ENCODE measurements at places on chromosomes 16 and 17.

DNA sequence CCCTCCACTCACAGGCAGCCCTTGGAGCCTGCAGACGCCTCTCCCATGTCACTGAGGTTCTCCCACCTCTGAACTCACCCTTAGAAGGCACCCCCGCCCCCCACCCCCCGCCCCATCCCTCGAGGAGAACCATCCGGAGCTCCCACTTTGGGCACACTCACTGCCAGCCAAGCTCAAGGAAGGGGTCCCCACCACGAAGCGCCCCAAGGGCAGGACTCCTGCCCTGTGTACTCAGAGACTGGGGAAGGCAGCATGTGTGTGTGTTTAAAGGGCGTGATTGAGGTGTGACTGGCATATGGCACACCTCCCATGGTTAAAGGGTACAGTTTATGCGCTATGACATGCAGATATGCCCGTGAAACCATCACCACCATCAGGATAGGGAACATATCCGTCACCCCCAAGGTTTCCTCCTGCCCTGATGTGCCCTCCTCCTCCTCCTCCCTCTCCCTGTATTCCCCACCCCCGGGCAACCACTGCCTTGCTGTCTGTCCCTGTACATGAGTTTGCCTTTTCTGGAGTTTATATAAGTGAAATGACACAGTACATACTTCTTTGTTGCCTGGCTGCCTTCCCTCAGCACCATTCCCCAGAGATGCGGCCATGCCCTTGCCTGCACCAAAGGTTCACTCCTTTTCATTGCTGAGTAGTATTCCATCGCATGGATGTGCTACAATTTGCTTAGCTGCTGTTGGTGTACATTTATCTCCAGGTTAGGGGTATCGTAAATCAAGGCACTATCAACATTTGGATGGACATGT is 14.0 kb upstream of the RBFOX3 start:
- DNase-seq, result no peak

- no peak for DNase-seq
Measured at GRCh38 chr16:67704110-67704509, 15.0 kb downstream of the GFOD2 start.

DNA sequence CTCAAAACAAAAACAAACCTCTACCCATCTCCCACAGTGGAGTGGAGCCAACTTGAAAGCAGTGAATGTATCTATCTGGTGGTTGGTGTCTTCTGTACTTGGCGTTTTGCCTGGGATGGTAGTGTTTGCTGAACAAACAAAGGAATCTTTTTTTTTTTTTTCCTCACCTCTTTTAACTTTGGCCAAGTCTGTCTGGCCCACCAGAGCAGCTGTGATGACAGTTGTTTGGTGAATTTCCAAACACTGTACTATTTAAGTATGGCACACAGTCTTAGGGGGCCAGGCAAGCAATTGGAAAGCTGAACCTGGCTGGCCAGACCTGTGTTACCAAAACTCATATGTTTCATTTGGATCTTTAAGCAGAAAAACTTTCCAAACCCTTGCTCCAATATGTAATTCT is 101.8 kb upstream of the CDH13 start:
- no peak for DNase-seq

DNA sequence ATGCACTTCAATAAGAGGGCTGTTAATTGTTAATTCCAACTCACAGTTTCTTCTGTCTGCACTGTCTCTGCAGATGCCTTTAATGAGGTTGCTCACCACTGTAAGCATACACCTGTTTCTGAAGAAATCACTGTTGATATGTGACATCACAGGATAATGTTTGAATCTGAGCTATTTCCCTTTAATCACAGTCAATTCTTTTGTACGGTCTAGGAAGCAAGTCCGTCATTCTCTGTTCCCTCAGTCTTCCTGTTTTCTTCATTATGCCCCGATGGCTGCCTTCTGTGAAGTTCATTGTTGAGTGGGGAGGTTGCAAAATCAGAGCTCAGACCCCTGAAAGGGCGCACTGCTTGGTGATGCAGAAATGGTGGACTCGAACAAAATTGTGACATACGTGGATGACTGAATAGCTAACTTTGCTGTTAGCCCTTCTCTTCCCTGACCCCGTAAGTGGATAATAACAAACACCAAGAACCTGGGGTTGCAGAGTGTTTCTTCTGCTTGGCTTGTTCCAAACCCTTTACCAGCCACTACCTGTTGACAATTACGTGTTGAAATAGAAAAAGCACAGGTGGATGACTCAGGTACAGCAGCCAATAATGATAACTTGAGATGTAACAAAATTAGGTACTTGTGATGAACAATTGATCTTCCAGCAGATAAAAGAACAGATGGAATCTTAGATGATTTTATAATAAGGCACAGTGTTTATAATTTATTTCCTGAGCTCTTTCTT is 71.9 kb upstream of the AXIN2 start:
- no peak for DNase-seq

DNA sequence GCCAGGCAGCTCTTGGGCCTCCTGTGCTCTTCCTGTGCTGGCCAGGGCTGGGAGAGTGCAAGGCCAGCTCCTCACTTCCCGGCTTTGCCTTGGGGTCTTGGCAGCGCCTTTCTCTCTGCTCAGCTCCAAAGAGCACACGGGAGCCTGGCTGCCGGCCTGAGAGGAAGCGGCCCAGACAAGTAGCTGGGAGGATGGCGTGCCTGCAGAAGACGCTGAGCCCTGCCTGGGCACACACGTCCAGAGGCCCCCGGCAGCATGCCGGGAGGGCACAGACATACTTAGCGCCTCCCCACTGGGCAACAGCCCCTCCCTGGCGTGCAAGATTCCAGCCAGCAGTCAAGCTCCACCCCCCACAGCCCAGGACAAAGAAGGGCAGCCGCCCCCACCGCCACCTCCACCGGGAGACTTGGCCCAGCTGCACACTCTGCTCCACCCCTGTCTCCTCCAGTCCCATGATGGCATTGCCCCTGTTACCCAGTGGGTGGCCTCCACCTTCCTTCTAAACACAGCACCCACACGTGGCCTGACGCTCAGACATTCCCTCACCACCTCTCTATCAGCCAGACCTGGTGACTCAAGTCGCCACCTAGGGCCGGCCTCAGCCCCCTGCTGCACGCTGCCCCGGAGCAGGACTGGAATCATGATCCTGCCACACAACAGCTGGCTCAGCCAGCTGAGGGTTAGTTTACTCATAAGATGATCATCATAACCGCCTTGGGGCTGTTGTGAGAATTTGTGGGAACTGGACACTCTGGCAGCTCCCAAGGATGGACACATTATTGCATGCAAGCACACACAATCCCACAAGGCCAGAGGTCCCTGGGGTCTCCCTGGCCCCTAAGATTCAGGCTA is 12.4 kb downstream of the SGCA start:
- peak; percentile 95 for DNase-seq

DNA sequence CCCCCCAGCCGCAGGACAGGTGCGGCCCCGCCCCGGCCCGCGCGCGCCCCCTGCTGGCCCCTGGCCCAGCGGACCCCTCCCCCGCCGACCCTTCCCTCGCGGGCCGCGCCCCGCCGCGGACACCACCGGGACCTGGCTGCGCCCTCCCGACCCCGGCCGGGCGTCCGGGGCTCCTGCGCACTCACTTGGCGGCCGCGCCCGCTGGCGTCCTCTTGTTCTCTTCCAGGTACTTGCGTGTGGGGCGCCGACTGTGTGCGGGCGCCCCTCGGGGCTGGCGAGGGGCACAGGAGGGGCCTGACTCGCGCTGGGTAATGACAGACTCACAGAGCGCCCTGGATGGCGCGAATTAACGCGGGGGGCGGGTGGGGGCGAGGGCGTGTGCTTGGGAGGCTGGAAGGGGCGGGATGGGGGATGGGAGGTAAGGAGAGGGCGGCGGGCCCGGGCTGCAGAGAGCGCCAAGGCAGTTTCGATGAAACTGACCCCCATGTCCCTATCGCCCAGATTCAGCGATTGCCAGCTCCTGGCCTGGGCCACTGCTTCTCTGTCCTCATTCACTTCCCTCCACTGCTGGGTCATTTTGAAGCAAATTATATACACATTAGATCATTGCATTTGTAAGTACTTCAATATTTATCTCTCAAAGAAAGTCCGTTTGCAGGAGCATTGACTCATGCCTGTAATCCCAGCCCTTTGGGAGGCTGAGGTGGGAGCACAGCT is 445 bp upstream of the DBNDD1 start:
- DNase-seq, result peak; percentile 26

- DNase-seq, result no peak
Measured at GRCh38 chr16:75446416-75446815, 13.1 kb upstream of the CFDP1 start.

DNA sequence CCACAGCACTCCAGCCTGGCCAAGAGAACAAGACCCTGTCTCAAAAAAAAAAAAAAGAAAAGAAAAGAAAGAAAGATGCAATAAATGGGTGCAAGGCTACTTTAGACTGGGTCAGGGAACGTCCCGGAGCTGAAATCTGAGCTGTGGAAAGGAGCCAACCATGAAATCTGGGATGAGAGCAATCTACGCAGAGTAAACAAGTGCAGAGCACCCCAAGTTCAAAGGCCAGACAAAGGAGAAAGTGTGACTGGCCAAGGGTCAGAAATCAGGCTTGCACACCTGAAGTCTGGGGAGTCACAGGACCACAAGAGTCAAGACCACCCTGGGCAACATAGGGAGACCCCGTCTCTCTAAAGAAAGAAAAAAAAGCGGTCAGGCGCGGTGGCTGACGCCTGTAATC is 2.8 kb downstream of the SHMT1 start:
- DNase-seq, result no peak

DNA sequence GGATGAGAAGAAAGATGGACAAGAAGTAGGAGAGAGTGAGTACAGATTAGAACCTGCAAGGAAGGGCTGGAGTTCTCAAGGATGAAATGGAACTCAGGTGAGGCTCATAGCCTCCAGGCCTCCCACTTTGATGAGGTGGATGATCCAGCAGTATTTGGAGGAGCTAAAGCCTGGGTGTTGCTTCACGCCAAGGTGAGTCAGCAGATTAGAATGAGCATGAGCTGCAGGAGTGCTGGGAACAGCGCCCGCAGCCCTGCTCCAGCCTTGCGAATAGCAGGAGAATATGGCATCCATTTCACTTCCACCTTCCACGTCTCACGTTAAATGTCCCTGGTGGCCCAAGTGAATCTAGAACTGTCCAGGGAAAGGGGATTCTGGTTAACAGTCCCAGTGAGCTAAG is 94.4 kb upstream of the CPHXL start:
- DNase-seq, result no peak

- DNase-seq, result no peak
Measured at GRCh38 chr17:6938637-6939036, 57.2 kb upstream of the ALOX12 start.

DNA sequence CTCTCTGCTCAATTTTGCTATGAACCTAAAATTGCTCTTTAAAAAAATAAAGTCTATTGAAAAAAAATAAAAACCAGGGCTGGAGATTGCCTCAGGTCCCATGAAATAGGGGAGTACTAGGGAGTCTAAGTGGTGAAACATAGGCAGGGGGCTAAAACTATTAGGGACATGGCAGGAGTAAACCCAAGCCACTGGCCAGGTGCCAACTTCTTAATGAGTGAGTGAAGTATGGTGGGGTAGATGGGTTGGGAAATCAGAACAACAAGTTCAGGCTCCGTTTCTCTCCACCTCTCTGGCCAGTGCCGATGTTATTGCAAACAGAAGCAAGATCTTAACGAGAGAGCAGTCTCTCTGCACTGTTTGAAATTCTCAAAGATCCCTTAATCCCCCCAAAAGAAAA is 322.4 kb upstream of the CDH5 start:
- DNase-seq, result no peak

- DNase-seq, result no peak
Measured at GRCh38 chr17:81114351-81115093, 50.8 kb upstream of the PVALEF start.

GRCh38 chr17:45948881-45949624 is 50.0 kb upstream of the STH start:
- peak; percentile 60 for DNase-seq

DNA sequence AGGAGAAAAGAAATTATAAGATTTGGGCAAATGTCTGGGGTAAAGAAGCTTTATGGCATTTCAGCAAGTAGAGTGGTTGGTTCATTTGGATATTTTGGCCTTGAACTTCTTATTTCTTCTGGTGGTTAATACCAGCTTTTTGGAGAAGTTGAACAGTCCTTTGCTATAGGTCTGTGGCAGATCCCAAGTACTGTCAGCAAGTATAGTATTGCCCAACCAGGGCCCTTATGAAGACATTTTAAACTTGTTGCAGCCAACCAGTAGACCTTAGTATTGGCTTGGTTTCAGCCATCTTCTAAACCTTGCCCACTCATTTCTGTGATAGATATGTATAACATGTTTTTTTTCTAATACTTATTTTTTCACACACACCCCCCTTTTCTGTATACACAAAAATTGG is 2.2 kb downstream of the SP2 start:
- DNase-seq, result no peak

GRCh38 chr16:77574867-77575624 is 140.2 kb upstream of the ADAMTS18 start:
- DNase-seq, result peak; percentile 66

- no peak for DNase-seq
Measured at GRCh38 chr16:55830658-55831294, 2.1 kb downstream of the CES1 start.

- no peak for DNase-seq
Measured at GRCh38 chr17:42924891-42925290, 24.3 kb downstream of the G6PC1 start.

DNA sequence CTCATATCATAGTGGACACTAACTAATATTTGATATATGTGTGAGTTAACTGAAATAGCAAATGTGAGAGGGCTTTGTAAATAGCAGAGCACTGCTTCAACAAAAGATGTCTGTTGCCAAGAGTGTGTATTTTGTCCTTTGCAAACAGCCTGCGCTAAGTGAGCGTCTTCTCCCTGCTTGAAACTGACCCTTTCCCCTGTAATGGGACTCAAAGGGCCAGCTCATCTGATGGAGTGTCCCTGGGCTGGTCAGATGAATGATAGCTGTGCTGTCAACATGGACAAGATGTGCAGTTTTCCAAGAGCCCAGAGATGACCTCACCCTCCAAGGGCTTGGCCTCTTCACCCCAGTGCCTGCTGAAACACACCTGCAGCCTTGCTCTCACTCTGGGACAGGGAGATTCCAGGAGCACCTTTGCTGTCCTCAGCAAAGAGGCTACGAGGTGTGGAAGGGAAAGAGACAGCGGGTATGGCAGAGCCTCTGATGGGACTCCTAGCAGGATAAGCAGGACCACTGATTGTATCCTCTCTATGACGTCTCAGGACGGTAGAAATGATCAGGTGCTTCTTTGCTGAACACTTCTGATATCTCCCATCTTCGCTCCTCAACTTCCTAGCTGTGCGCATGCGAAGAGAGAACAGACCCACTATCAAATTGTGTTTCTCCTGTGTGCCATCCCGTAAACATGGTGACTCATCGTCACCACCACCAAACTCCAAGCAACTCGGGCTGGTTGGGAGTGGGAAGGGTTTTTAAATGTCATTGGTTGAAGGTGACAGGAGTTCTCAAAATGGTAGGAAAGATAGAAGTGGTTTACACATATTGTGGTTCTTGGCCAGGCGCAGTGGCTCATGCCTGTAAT is 35.8 kb upstream of the TBX2 start:
- DNase-seq, result no peak

- no peak for DNase-seq
Measured at GRCh38 chr16:84704253-84704652, 4.5 kb downstream of the USP10 start.

- DNase-seq, result no peak
Measured at GRCh38 chr17:9215465-9215864, 194.2 kb downstream of the NTN1 start.

Measured in fibroblast of pulmonary artery (primary cell).